NCI-H187 treated with DMSO at 0.1 percent for 48 hours (cell line): ENCODE measurements at places on chromosomes 1 and 21.

DNA sequence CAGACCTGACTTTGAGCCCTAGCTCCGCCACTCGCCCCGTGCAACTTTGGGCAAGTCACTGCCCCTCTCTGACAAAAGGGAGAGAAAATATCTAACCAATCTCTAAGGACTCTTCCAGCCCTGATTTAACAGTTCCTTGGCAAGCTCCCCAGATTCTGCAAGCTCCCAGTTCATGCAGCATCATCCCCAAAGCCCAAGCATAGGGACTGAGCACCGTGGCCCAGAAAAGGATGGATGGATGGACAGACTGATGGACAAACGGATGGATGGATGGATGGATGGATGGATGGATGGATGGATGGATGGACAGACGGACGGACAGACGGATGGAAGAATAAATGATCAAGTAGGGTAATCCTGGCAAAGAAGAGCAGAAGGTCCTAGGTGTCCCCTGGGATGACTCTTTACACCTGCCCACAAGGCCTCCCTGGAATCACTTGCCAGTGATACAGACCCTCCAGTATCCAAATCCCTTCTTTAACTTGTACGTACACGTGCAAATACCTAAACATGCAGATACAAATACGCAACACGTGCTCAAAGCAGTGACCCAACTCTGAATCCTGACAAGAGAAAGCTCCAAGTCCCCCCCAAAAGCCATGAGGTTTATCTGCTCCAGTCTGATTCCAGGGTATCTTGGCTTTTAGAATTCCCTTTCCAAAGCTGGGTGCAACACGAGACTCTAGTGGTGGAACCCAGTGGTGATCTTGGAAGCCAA lies 16.0 kb downstream of the IFFO2 start:
- DNase-seq = no peak

GRCh38 chr1:32127409-32128198 lies 19.7 kb downstream of the KPNA6 start:
- DNase-seq = no peak

- DNase-seq = no peak
Measured at GRCh38 chr1:236645016-236645680, 40.8 kb upstream of the HEATR1 start.

DNA sequence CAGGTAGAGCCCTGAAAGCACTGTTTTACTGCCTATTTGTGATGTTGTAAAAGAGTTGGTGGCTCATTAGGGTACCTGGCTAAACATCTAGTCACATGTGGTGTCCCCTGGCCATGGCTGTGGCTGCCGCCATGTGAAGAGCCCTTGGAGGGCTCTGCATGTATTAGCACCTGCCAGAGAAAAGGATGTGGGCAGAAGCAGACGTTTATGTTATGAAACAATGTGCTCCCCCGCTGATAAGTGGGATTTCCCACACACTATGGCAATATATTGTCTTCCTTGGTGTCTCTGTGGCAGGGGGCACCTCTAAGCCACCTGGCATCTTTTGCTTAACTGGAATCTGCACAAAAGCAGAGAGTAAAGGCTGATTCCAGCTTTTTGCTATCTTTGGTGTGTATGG lies 9.6 kb downstream of the TENT5C start:
- no peak for DNase-seq

- no peak for DNase-seq
Measured at GRCh38 chr1:5682626-5683225, 309.5 kb downstream of the NPHP4 start.

DNA sequence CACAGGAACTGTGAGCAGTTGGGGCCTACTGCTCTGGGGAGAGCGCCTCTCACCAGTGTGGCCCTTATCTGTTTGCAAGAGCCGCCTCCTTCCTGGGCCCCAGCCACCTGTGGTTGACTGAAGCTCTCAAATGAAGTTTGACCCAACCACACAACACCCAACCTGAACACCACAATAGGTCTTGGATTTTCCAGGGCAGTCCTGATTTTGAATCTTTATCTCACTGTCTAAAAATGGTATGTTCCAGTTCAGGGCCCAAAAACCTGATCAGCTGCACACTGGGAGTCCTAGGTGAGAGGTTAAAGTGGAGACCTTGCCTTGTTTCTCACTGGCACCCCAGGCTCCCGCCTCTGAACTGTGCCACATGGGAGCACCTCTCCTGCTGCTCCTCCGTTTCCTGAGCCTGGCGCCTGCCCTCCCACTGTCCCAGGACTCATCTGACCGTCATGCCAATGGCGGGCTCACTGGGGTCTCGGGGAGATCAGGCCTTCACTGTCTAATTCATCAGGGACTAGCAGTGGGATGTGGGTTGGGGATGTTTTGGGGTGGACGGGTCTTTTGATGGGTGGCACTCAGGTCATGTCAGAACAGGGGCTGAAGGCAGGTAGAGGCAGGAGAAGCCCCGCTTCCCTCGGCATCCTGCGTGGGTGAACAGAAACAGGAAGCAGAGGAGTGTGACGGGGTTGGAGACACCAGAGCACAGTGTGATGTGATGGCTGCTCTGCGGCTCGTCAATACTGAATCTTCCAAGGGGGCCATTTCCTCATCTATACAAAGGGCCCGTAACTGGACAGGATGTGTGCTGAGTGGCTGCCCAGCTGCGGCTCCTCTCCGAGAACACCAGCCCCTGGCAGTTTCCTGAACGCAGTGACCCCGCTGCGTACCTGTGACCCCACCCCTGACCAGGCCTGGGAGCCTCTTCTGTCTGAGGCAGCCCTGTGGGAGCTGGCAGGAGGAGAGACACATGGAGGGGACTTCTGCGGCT lies 59.6 kb upstream of the ITPKB start:
- no peak for DNase-seq

- DNase-seq = no peak
Measured at GRCh38 chr1:1281533-1282321, 1.5 kb downstream of the SCNN1D start.

- DNase-seq = no peak
Measured at GRCh38 chr1:16298653-16299052, 53.6 kb downstream of the FBXO42 start.

GRCh38 chr21:31557421-31558188 lies 101.9 kb upstream of the SOD1 start:
- no peak for DNase-seq

DNA sequence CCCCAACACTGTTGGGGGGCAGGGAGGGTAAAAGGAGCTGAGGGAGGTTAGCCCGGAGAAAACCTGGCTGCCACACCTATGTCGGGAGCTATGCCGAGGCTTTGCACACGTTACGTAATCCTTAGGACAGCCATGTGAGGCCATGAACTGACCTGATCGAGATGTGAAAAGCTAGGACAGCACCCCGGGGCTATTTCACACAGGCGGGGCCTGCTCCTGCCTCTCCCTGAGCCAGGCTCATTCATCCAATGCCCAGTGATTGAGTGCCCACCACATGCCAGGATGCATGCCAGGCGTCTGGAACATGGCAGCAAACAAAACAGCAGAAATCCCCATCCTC lies 30.2 kb downstream of the LDLRAP1 start:
- DNase-seq = no peak

DNA sequence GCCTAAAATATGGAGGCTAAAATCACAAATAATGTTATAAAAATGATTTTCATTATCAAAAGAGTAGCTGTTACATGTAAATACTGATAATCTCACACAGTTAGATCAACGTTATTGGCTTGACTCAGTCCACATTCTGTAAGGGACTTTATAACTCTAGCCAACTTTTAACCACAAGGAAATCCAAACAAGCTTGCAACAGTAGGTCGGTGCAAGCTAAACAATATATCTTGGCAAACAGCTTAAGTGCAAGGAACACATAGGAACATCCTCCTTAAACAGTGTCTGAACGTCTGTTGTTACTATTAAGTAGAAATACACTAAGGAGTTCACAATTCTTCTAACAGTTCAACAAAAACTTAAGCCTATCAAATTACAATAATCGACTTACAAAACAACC lies 126.7 kb downstream of the EIF4G3 start:
- DNase-seq = no peak

GRCh38 chr1:230334447-230334837 lies 91.7 kb downstream of the PGBD5 start:
- DNase-seq = no peak

DNA sequence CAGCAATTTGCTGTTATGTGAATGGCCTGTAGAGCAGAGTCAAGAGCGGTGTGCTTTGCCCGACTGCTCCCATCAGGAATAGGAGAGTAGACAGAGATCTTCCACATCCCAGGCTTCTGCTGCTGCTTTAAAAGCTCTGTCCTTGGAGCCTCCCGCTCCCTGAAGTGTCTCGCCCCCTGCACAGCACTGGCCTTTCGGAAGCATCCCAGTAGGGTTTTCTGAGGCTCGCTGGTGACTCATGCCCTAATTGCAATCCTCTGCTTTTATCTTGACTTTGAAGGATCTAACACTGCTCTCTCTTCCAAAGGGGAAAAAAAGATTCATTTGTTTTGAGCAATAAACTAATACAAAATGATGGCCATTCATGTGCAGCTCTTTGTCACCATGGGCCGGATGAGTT lies 13.3 kb upstream of the CD101 start:
- no peak for DNase-seq

DNA sequence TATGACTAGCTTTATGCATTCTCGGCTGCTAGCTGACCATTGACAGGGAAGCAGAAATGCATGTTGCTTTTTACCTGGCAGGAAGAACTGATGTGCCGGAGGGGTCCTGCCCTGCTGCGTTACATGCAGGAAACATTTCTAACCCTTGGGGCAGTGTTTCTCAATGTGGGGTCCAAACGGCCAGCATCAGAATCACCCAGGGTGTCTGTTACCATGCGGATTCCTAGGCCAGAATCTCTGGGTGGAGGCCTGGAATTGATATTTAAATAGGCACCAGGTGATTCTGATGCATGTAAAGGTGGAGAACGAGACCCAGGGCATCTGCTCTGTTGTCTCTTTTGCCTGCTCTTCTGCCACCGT lies 182.7 kb downstream of the PCP4 start:
- no peak for DNase-seq

DNA sequence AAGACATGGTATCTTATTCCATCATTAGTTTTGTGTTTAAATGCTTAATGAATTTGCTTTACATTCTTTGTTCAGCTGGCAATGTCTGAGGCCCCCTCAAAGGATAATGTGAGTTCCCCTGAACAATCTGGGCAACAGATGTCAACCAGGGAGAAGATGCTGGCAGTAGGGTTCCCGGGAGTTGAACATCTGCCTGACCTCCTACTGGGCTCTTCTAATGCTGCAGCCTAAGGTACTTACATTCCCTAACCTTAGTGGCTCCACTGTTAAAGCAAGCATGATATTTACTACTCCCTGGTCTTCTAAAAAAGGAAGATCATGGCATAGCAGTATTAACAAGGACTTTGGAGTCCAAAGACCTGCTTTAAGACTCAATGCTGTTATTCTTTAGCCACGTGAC lies 574.9 kb upstream of the NR5A2 start:
- no peak for DNase-seq

- DNase-seq = no peak
Measured at GRCh38 chr21:40938611-40939010, 91.7 kb upstream of the DSCAM start.

DNA sequence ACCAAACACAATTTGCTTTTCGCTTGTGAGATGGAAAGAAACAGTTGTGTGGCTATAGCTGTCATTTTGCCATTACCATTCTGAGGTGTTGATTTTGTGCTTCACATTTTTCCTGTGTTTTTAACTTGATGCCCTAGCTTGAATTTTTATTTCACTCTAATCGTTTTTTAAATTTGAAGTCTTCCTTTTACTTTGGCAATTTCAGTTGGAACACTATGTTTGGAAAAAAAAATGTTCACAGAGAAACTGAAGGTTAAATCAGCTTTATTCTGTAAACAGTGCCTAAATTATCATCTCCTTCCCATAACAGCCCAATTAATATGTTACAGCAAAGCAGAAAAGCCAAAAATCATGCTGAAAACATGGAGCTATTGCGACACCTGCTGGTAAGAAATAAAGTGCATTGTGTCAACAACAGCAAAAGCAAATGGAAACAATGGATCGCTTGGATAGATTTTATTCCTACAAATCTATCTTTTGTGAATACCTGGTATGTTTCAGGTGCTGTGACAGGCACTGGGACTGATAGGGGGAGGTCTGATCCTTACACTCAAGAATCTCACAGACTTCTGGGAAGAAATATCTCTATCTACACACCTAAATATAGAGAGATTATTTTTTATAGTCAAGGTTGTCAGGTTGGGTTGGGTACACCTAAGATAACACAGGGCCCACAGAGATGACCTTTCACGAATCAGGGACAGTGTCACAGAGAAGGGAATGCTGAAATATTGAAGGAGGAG lies 16.2 kb upstream of the ERICH3 start:
- DNase-seq = no peak
